ENCODE measurements at places on chromosomes 11 and 22. TPM values are rescaled to one million over a fixed set of nuclear protein-coding genes. Genes with fewer than 3 reads are reported as not detected.

GRCh38 chr11:121741761-121742361 lies 289.1 kb upstream of the SORL1-AS1 start:
- H3K27me3 ChIP-seq, result no peaks in the 10 kb centered on the region
- peak overlapping the region; percentile 7 for H3K4me3 ChIP-seq
- H3K4me1 ChIP-seq, result peaks cover 9% of the 10 kb centered on the region
- peak overlapping the region; percentile 83 for H3K27ac ChIP-seq
- DNase-seq, result peak; percentile 26

RANBP1 gene
- 302 TPM for total RNA-seq

C11orf65 gene
- total RNA-seq, result not detected

PACS1 gene
- total RNA-seq, result 138 TPM

- H3K36me3 ChIP-seq, result no peaks in the 10 kb centered on the region
- no peak for DNase-seq
- H3K27me3 ChIP-seq, result no peaks in the 10 kb centered on the region
- no peak overlapping the region for H3K27ac ChIP-seq
- H3K4me1 ChIP-seq, result no peaks in the 10 kb centered on the region
Observed at GRCh38 chr22:48228468-48228867, 1466.0 kb downstream of the TBC1D22A start.

Data from ascending aorta (tissue), 2 donors.